Stimulated activated CD8-positive, alpha-beta memory T cell treated with anti-CD3 and anti-CD28 coated beads, Interleukin-7, amount 100 ng/mL, for 1 hour (primary cell): ENCODE measurements at places on chromosomes 2 and 18.

- no peak for DNase-seq
These were observed 68.5 kb upstream of the HDAC4 start for GRCh38 chr2:239469106-239469960.

DNA sequence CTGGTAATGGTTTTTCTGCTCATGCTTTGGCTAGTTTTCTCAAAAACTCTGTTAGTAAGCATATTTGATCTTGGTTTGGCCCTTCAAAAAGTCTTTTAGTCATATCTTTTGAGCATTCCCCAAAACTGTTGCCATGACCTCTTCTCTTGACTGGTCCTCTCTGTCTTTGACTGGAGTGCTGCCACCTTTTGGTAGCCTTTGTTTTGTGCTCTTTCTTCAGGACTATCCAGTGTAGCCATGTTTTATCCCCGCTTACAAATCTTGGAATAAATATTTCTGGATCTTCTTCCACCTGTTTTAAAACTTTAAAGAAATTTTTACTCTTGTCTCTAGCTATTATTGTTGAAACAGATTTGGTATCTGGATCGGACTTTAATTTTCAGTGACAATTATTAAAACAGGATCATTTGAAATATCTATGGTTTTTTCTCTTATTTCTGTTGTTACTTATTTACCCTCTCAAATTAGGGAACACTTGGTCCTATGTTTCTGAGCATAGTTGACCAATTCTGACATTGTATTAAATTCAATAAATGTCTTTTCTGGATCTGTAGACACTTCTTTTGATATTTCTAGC, 965 bp upstream of the ELOA2 start:
- DNase-seq = no peak

- DNase-seq = no peak
These were observed 179.3 kb downstream of the TMEM18 start for GRCh38 chr2:497770-498492.

DNA sequence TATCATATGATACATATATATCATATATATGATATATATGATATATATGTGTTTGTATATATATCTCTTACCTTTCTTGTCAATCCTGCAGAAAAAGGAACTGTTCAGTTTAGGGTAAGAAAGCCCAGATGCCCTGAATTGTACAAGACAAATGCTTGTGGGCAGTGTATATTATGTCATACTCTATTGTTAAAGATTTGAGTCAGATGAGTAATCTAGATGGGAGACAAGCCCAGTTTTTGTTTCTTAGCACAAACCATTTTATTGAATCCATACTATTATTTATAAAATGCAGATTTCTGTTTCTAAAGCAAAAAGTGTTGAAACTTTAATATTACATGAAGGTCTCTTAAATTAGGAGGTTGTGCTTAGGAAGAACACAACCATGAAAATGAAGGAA, 90.6 kb downstream of the VRK2 start:
- DNase-seq = no peak

DNA sequence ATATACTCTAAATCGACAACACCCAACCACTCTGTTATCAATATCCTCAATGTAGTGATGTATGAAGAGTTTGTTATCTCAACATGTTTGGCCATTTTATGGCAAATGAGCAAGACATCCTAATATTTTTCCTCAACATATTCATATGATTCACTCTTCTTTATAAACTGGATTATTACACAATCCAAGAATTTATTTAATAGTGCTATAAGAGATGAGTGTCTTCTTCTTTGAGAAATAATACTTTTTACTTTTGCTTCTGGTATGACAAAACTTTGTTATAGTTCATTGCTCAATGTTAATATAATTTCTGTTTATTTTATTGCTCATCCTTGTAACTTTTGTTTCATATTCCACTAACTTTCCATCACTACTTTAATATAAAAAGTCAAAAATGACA, 44.3 kb downstream of the SCN9A start:
- DNase-seq = no peak

DNA sequence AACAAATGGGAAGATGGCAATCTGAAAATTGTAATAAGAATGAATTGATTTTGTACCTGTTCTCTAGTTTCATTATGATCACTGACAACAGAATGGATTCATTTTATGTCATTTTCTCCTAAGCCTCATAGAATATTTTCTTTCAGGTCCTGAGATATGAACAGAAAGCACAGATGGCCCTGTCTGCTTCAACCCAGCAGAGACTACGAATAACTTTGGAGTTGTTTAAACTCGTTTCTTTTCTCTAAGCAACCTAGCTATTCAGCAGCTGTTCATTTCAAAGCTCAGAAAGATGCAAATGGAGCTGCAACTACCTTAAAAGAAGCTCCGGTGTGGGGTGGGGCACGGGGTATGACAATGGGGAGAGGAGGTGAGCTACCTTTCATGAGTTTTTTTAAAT, 124.9 kb downstream of the ALK start:
- no peak for DNase-seq

DNA sequence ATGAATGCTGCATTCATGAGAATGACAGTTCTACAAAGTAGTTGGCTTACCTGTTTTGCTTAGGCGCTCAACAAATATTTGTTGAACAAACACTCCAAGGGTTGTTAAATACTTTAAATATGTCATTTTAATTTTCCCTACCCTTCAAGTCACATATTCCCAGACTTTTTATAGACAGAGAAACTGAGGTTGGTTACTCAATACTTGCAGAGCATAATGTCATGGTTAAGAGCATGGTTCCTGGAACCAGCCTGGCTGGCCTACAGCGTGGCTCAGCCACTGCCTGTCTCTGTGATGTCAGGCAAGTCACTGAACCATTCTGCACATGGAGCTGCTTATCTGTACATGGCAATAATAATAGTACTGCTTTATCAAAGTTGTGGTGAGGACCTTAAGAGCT, 120.0 kb upstream of the STK17B start:
- no peak for DNase-seq

DNA sequence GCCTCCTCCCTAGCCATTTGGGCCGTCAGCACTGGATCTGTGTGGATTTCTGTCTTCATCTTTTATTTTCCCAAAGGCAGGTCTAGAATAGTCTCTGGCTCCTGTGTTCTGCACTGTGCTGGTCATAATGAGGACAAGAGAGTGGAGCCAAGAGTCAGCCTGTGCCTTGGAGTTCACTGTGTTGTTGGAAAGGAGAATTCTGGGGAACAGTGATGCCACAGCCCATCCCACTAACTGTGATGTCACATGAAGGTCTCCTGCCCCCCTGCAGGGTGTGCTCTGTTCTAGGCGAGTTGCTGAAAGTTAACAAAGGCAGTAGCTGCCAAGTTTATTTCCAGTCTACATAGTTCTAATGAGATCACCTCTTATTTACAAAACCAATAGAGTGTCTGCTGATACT, 248.5 kb downstream of the TPGS2 start:
- DNase-seq = no peak

GRCh38 chr2:182962641-182963040, 75.6 kb downstream of the NCKAP1 start:
- DNase-seq = no peak

- DNase-seq = no peak
These were observed 25.8 kb upstream of the SLC14A2 start for GRCh38 chr18:45589356-45590035.

DNA sequence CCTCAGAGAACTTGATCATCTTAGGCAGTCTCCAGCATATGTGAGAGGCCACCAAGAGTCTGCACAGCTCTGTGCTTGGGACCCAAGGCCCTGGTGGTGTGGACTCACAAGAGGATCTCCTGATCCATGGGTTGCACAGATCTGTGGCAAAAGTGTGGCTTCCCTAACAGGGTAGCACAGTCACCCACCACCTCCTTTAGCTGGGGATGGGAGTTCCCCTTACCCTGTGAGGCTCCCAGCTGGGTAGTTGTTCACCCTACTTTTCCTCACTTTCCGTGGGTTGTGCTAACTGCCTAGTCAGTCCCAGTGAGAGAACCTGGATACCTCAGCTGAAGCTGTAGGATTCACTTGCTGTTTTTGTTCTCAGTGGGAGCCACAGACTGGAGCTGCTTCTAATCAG, 123.7 kb downstream of the FTCDNL1 start:
- no peak for DNase-seq

- DNase-seq = no peak
These were observed 293.5 kb downstream of the ARHGAP15 start for GRCh38 chr2:143422681-143423080.

DNA sequence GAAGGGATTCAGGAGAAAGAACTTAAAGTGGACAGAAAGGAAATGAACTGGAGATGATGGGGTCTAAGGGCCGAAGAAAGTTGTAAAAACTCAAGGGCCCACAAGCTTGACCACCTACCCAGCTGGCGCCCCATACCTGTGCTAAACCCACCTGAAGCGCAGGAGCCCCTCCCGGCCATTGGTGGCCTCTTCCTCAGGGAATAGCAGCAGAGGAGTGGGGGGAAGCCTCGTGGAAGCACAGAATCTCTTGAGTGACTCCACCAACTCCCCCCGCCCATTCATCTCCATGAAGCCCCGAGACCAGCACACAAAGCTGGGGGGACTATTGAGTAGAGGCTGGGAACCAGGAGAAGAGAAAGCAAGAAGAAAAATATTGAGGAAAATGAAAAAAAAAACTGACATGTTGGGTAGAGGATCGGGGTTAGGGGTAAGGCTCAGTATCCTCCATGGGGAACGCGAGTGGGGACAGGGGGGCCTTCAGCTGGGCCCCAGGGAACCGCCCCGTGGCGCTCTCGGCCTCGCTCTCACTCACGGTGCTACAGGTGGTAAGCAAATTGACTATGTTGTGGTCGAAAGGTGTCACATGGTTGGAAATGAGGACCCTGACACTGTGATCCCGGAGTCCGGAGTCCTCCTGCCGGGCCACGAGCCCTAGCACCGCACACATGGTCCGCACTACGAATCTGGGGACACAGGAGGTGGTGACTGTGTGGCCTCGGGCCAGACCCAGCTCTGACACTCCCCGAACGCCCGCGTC, 728 bp downstream of the AUP1 start:
- DNase-seq = no peak

DNA sequence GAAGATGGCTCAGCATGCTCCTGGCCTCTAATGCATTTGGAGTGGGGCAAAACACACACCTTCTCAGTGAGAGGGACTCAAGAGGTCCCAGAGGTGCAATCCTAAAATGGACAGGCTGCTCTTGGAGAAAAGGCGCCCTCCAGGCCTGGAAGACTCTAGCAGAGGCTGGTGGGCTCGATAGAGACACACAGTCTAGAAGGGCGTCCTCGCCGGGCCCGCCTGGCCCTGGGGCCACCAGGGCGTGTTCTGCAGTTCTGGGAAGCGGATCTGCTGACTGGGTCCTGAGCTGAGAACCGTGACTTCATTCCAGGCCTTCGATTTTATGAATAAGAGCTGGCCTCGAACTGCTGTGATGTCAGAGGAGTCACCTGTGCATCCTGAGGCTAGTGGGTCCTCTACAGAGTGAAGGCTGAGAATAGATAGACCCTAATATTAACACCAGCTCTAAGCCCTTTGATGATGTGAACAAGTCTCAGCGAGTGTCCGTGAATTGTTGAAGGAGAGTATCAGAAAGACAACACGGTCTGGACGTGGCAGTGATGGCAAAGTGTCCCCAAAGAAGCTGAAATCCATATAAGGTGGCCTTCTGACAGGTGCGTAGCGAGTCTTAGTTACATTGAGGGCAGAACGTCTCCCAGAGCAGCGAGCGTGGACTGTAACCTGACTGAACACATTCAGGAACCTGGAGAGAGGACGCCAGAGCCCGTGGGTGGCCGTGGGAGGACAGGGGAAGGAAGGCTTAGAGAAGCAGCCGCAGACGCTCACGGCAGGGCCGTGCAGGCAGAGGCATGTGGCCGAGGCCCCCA, 136.9 kb downstream of the PTGR3 start:
- no peak for DNase-seq

DNA sequence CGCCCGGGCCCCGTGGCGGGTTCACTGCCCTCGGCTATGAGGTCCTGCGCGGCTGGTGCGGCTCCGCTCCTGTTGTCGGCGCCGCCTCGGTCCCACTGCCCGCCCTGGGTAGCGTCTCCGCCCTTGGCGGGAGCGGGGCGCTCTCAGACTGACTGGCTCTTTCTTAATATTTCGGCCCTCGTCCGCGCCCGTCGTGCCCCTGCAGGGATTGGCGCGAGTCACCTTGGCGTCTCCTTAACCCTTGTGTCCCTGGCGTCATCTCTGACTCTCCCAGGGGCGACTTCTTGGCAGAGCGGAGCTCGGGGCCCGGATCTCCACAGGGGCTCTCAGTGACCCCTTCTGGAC, 1.3 kb downstream of the PTMA start:
- DNase-seq = no peak

GRCh38 chr18:23377669-23378301, 75.3 kb upstream of the RIOK3 start:
- no peak for DNase-seq

- DNase-seq = no peak
These were observed 25.5 kb downstream of the MARCHF4 start for GRCh38 chr2:216346781-216347180.

DNA sequence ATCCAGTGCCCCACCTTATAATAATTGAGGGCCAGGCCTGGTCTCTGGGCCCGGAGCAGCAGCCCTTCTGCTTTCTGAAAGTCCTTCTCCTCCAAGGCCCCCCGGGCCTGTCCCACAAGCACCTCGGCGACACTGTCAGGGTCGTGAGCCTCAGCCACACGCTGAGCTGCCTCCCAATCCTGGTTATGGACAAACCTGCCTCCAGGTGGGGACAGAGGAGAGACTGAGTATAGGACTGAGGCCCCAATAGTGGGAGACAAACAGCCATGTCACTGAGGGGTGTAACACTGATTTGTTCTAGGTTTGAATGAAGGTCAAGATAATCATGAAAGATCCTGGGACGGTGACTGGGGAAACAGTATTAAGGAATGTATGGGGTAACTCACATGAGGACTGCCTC, 11.8 kb downstream of the KRTCAP3 start:
- no peak for DNase-seq

DNA sequence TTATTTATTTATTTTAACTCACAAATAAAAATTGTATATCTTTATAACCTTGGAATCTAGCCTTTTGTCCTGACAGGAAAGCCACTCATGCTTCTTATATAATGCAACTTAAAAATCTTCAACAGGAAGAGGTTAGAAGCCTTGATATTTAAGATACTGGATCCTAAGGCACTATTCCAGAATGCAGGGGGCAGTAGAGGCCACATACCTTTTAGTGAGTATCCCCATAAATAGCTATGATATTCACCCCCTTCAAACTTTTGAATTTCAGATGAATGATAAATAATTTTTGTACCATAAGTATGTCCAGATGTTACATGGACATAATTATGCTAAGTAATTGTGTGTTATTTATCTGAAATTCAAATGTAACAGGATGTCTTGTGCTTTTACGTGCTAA, 592.7 kb upstream of the VRK2 start:
- no peak for DNase-seq

GRCh38 chr2:158931572-158931971, 36.9 kb upstream of the TANC1 start:
- DNase-seq = no peak

DNA sequence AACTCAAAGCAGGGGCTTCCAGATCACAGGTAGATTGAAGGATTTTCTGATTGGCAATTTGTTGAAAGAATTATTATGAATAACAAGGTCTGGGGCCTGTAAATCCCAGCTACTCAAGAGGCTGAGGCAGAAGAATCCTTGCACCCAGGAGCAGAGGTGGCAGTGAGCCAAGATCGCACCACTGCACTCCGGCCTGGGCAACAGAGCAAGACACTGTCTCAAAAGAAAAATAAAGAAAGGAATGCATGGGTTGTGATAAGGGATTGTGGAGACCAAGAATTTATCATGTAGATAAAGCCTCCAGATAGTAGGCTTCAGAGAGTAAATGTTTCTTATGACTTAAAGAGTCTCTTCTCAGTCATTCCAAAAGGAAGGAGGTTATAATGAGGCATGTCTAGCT, 35.8 kb upstream of the DYNAP start:
- DNase-seq = no peak
